ENCODE measurements at places on chromosomes 5 and 9.

- no peak for DNase-seq
Measured at GRCh38 chr9:79431019-79431679, 140.6 kb upstream of the TLE4 start.

GRCh38 chr9:127452691-127453090 is 1.4 kb downstream of the LRSAM1 start:
- no peak for DNase-seq

GRCh38 chr9:122526602-122527001 is 491 bp downstream of the OR1N1 start:
- no peak for DNase-seq

- no peak for DNase-seq
Measured at GRCh38 chr9:74960561-74960960, 7.8 kb upstream of the C9orf40 start.

DNA sequence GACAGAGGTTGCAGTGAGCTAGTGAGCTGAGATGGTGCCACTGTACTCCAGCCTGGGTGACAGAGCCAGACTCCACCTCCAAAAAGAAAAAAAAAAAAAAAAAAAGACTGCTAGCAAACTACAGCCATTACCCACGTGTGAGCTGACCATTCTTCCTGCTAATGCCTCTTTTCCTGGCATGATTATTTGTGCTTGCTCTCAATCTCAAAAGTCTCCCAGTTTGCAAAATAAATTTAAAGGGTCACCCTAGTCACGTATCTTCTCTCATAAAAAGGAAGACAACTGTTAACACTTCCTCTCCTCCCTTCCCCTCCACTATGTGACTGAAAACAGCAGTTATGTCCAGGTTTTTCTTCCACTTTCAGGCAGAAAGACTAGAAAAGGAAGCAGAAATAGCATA is 37.2 kb downstream of the TRIM36 start:
- no peak for DNase-seq

DNA sequence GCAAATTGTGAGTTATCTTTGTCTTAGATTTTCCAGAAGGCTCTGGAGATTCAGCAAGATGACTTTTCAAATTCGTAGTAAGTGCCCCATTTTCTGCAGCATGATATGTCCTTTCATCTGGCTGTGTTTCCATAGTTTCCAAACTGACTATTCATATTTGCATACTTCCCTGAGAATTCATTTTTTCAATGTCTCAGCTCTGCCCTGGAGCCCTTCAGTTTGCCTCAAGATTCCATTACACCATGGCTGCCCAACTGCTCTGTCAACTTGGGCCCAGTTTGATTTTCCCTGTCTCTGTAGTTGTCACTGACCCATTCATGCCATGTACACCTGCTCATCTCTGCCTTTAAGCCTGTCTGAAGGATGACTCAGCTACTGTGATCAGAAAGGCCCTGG is 94.2 kb upstream of the RUSC2 start:
- no peak for DNase-seq

DNA sequence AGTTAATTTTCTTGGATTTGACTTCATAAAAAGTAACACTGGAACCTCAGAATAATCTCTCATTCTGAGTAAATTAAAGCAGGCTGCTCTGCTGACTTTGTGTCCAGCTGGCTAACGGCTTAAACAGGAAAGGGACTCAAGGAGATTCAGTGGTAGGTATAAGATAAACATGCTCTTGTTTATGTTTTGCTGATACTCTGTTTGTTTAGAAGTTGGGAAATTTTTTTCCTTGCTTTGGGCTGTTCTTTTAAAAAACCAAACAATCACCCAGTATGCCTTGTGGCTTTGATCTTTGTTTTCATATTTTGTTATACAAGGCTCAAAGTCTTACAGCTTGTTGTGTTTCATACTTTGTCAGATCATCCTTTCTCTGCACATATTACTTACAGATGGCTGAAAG is 237.6 kb upstream of the RIOK2 start:
- no peak for DNase-seq

GRCh38 chr5:176360894-176361436 is 599 bp downstream of the KIAA1191 start:
- DNase-seq, result no peak

DNA sequence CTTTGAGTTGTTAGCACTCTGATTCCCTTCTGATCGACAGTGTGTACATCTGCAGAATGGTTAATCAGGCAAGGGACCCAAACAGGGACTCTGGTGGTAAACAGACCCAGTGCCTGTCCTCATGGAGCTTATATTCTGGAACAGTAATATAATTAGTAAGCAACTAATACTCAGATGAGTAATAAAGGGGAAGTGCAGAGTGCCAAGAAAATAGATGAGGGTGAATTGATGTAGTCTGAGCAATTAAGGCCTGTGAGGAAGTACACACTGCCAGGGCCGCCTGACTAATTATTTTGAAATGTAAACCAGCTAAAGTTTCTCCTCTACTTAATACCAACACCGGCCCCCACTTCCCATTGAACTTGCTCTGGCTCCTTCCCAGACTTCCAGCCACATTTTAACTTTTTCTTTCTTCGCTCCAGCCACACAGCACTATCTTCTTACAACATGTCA is 4.2 kb downstream of the DHX29 start:
- DNase-seq, result no peak

- no peak for DNase-seq
Measured at GRCh38 chr9:90308691-90309090, 333.9 kb downstream of the DIRAS2 start.

DNA sequence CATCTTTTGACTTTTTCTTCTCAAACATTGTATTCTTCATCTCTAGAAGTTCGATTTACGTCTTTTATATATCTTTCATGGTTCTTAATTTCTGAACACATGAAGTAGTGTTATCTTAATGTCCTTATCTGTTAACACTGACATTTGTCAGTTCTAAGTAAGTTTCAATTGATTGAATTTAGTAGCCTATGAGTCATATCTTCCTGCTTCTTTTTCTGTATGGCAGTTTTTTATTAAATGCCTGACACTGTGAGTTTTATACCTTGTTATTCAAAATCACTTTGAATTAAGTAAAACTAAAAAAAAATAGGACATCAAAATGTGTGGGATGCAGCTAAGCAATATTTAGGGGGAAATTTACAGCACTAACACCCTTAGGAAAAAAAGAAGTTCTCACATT is 707.0 kb upstream of the ACO1 start:
- DNase-seq, result no peak

- DNase-seq, result no peak
Measured at GRCh38 chr9:117734082-117734481, 29.9 kb downstream of the TLR4 start.

- DNase-seq, result no peak
Measured at GRCh38 chr5:89260254-89260653, 377.3 kb upstream of the MEF2C start.

DNA sequence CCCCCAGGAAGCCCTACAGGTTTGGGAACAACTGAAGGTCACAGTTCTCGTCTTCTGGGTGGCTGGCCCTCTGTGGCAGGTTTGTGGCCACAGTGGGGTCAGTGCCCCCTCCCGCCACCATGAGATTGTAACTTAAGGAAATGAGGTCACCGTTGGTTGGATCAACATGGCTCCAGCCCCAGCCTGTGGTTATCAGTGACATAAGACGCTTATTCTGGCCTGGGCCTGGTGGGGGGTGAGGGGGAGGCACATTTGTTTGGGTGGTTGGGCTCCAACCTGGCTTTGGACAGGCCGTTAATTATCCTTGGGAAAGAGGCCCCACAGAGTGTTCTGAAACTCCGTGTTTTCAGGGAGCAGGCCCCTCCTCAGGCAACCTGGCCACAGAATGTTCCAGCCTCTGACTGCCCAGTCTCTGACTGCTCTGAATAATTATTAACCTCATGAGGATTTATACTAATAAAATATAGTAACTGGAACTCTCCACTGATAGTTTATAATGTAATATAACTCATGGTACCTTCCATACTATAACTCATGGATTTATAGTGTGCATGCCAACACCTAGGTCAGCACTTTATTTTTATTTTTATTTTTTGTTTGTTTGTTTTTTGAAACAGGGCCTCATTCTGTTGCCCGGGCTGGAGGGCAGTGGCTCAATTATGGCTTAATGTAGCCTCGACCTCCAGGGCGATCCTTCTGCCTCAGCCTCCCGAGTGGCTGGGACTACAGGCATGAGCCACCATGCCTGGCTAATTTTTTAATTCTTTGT is 58.0 kb upstream of the RPL26L1 start:
- no peak for DNase-seq

- DNase-seq, result no peak
Measured at GRCh38 chr5:80149161-80149609, 106.7 kb downstream of the SERINC5 start.

- DNase-seq, result no peak
Measured at GRCh38 chr5:136222580-136223235, 29.7 kb upstream of the SMIM32 start.

GRCh38 chr5:146068206-146068605 is 37.2 kb downstream of the PLAC8L1 start:
- no peak for DNase-seq

DNA sequence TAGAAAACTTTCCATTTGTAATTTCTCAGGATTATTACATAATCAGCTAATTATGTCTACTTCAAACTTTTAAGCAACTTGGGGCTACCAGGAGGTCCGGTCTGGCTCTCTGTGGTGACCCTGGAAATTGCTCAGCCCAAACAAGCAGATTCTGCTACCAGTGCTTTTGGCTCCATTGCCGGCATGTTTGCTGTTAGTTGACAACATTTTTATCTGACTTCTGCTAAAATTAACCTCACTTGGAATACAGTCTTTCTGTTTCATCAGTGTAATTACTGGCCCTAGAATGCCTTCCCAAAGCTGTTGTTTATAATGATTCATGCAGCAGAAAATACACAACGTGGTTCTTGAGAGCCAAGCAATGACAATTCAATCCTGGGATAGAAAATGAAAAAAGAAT is 38.5 kb upstream of the FAM81B start:
- no peak for DNase-seq

- no peak for DNase-seq
Measured at GRCh38 chr9:89442501-89442978, 55.4 kb downstream of the SEMA4D start.

- no peak for DNase-seq
Measured at GRCh38 chr9:89550346-89550927, 52.5 kb upstream of the SEMA4D start.

GRCh38 chr9:29838491-29839020 is 2265.3 kb upstream of the C9orf72 start:
- no peak for DNase-seq

All from iPS DF 19.7 (cell line).